KBM-7 (cell line): ENCODE measurements at places on chromosomes 12 and 14.

GRCh38 chr14:101780887-101781239 lies 19.4 kb downstream of the PPP2R5C start:
- no peak for DNase-seq

DNA sequence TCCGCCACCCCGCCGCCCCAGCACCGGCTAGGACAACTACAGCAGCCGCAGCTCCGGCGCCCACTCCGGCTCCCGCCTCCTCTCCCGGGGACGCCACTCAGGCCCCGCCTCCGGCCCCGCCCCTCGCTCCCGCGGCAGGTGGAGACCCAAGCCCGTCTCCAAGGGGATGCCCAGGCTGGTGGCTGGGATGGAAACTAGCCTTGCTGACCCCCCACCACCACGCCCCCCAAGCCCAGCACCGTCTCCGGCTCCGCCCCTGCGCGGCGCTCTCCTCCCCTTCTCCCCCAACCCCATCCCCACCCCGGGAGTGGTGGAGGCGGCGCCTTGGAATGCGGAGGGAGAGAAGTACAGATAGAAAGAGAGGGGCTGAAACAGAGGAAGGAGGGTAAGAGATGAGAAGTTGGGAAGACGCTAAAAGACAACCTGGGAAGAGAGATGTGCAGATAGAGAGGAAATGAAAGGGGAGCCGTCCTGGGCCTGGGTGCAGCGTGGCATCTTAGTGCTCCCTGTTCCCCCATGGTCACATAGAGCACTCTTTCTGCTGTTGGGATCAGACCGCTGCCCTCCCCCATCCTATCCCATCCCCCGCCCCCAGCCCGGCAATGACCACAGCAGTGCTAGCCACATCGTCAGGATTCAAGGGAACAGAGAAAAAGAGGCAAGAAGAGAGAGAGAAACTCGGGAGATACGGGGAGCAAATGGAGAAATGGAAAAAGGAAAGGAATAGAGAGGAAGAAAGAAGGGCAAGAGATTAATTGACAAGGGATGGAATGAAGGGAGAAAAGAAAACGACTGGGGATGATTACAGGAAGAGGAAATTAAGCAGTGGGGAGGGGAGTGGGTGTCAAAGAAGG lies at the start of gene ITGA7:
TSS of gene ITGA7 (minus strand) at position 64 of the 854 bp plus-strand sequence. CDS start 222 bp downstream, outside the sequence.
- peak; percentile 34 for DNase-seq

DNA sequence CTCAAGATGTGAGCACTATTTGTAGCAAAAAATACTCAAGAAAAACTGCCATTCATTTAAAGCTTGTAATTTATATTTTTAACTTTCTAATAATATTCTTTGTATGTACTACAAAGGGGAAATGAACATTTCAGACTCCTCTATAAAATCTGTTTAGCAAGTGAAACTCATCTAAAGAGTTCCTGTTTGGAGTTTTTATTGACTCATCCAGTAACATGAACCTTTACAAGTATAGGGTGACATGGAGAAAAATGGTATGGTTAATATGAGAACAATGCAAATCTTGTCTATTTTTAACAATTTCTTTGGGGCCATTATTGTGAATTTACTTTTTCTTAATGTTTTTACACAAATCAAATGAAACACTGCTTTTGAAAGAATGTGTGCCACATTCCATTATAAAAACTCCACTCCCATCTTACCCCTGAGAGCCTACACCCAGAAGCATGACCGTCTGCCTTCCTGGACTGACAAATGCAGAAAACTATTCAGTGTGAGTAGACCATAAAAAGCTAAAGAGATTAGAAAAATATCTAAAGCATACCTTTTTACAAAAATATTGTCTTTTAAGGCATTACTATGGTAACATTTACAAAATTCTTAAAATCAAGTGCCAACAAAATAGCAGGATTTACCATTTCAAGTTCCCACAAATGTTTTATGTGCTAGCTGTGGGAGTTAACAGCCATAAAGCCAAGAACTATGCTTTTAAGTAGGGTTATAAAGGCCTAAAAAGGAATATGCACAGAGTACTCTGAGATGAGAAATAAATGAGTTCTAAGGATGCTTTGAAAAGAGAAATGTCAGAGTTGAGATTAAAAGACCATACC lies 144.0 kb downstream of the ADAMTS20 start:
- DNase-seq = no peak

DNA sequence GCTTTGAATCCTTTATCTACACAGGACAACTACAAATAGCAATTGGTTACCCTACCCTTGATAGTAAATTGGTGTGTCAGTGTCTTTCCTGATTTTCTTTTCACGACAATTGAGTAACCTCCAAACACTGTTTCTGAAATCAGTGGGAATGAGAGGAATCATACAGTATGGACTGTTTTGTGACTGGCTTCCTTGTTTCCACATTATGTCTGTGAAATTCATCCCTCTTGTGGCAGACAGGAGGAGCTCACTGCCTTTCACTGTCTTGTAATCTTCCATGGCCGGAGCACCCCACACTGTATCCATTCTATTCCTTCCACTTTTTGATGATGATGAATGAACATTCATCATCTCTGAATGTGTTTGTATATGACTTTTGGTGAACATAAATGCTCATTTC lies 164.0 kb upstream of the PZP start:
- peak; percentile 27 for DNase-seq

GRCh38 chr14:64879635-64880220 lies at the start of gene SPTB:
TSS of gene SPTB (minus strand) at chr14:64879907. CDS start at chr14:64823094, 56,813 bp downstream.
- no peak for DNase-seq

GRCh38 chr14:26794731-26795130 lies 196.9 kb upstream of the NOVA1 start:
- DNase-seq = no peak

DNA sequence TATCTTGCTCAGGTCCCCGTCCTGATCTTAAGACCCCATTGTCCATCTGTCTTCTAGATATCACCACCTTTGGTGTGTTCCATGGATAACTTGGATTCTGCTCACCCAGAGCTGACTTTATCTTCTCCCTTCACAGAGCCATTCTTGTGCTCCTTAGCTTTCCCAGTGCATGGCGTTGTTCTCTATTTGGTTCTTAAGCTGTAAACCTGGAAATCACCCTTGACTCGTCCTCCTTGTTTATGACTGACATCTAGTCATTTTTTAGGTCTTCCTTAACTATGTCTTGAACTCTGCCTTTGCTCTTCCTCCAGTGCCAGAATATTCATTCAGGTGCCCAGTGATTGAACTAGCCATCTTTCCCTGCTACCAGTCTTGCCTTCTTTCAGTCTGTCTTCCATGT lies 11.7 kb downstream of the STK38L start:
- no peak for DNase-seq

- DNase-seq = no peak
Observed at GRCh38 chr12:65602253-65602609, 222.1 kb upstream of the HMGA2 start.

DNA sequence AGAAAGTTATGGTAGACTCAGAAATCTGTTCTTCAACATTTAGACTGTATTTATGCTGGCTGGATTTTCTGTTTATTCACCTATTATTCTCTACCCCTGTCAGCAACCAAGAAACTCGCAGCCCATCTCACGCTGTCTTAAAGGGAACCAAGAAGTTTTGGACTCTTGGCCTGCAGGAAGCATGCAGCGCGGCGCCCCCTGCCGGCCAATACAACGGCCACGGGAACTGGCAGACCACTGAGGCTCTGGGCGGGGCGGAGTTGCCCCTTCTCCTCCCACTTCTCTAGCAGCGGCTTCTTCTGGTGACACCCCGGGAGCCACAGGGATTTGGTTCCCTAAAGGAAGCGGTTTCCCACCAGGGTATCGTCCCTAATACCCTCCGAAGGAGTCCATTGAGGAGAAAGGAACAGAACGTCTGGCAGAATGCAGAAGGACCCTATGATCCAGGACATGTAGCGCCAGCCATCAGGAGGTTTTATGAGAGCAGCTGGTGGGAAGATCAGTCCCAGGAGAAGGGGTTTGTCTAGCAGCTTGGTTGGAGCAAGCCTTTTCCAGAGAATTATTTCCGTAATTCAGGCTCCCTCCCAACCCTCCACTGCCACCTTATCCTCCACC lies 21.0 kb upstream of the RNASE2 start:
- no peak for DNase-seq
